ENCODE measurements at places on chromosomes 11 and 22. TPM values are rescaled to one million over a fixed set of nuclear protein-coding genes. Genes with fewer than 3 reads are reported as not detected.

GRCh38 chr22:36770513-36771231, 5.2 kb downstream of the IFT27 start:
- DNase-seq: no peak
- no peak overlapping the region for H3K27ac ChIP-seq
- H3K36me3 ChIP-seq: peaks cover 5% of the 10 kb centered on the region
- no peak overlapping the region for H3K4me3 ChIP-seq
- peaks cover 21% of the 10 kb centered on the region for H3K4me1 ChIP-seq

KDM4E gene
- 1.1 TPM for total RNA-seq

TPBGL gene
- total RNA-seq: 2.3 TPM

VWCE gene
- 27.3 TPM for total RNA-seq

DNA sequence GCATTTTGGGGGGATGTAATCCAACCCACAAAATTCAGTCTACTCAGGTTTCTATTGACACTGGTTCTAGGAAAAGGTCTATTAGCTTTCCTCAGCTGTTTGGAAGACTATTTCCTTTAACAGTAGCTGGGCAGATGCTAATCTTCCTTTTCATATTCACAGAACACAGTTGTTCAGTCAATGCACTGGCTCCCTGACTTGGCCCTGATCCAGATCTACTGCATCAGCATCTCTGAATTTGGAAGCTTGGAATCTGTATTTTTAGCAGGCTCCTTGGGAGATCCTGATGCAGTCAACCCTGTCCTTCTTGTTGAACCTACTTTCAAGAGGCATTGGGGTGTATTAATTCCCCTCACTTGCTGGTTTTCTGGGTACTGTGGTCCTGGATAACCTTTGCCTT, 6.3 kb downstream of the HTATIP2 start:
- H3K4me1 ChIP-seq: peaks cover 3% of the 10 kb centered on the region
- H3K27me3 ChIP-seq: no peaks in the 10 kb centered on the region
- H3K27ac ChIP-seq: no peak overlapping the region
- no peak overlapping the region for H3K4me3 ChIP-seq

- no peaks in the 10 kb centered on the region for H3K4me1 ChIP-seq
- no peak for DNase-seq
- H3K27ac ChIP-seq: no peak overlapping the region
- H3K27me3 ChIP-seq: peaks cover 6% of the 10 kb centered on the region
- no peak overlapping the region for H3K4me3 ChIP-seq
Measured at GRCh38 chr11:4087551-4087950, 7.0 kb upstream of the RRM1 start.

GRCh38 chr11:71339396-71339881, 87.1 kb upstream of the SHANK2 start:
- no peak for DNase-seq
- no peak overlapping the region for H3K4me3 ChIP-seq
- no peak overlapping the region for H3K27ac ChIP-seq
- H3K27me3 ChIP-seq: peaks cover 9% of the 10 kb centered on the region

IRAG1 gene
- 4.2 TPM for total RNA-seq

PATE4 gene
- total RNA-seq: not detected

DNA sequence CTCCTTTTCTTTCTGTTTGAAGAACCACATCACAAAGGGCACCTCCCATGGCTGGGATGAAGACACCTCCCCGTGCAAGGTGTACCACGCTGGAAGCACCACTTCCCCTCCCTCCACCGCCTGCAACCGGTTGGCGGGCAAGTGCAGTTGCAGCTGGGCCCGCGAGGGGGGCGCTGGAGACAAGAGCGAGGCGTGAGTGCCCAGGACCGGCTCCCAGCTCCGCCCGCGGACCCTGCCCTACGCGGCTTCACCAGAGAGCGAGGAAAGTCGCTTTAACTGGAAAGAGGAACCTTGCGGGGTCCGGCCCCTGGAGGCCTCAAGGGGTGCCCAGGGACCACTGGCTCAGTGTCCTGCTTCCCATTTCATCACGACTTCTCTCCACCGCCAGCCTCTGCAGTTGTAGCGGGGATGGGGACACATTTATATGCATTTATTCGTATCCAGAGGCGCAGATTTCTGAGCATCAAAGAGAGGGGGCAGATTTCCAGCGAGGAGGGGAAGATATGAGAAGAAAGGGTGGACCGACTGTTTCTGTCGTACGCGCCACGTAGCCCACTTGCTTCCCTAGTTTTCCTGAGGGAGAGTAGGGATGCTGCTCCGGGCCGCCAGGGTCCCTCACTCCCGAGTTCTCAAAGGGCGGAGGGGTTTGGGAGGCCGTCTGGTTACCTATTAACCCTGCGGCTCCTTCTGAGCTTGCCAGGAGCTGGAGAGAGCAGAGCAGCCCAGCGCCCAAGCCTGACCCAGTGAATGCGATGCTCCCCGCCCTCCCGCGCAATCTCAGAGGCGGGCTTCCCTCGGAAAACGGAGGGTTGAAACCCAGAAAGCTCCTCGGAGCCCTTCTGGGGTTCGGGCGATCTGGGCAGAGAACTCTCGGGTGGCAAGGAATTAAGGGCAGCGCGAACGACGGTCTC, 3.5 kb downstream of the ESAM start:
- H3K27ac ChIP-seq: no peak overlapping the region
- H3K27me3 ChIP-seq: peaks cover 52% of the 10 kb centered on the region
- DNase-seq: peak; percentile 89
- peak overlapping the region; percentile 91 for H3K4me3 ChIP-seq

GRCh38 chr11:121340032-121340580, 47.5 kb downstream of the SC5D start:
- H3K36me3 ChIP-seq: no peaks in the 10 kb centered on the region
- no peaks in the 10 kb centered on the region for H3K27me3 ChIP-seq
- H3K4me3 ChIP-seq: no peak overlapping the region
- no peaks in the 10 kb centered on the region for H3K4me1 ChIP-seq
- no peak overlapping the region for H3K27ac ChIP-seq
- no peak for DNase-seq

DNA sequence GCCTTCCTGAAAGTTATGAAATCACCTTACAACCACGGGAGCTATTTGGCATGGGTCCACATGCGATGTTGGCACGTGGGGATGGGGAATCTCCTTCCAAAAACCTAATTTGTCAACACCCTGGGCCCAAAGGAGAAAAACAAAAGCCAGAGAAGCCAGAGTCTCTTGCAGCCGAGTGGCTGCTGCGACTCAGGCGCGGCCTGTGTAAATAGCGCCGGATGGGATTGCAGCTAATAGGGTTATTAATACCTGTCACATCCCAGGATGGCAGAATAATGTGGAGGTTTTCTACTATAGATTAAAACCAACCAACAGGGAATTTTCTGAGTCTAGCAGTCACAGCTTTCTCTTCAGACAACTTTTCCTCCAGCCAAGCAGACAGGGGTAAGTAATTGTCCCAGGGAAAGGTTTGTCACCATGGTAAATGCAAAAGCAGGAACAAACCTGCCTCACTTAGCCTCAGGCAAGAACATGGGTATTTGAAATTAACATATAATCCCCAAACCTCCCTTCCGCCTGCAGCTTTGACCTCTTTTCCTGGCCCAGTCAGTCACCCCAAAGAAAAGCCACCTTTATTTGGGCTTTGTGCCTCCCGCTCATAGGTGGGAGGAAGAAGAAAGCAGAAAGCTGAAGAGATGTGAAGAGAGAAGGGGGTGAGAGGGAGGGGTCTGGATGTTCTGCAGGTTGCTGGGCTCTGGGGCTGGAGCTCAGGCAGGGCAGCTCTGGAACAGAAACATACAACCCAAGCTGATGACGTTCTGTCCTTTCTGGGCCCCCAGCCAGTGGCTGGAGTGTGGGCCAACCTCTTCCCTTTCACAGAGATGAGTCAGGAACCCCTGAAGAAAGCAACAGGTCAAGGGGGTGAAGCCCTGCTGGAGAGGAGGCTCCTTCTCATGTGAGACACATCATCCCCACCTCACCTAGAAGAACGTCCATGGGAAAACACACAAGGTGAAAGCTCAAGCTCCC, 376.5 kb downstream of the NXPE2 start:
- H3K27ac ChIP-seq: no peak overlapping the region
- H3K36me3 ChIP-seq: peaks cover 25% of the 10 kb centered on the region
- H3K4me1 ChIP-seq: peaks cover 17% of the 10 kb centered on the region
- H3K4me3 ChIP-seq: no peak overlapping the region
- no peaks in the 10 kb centered on the region for H3K27me3 ChIP-seq

DNA sequence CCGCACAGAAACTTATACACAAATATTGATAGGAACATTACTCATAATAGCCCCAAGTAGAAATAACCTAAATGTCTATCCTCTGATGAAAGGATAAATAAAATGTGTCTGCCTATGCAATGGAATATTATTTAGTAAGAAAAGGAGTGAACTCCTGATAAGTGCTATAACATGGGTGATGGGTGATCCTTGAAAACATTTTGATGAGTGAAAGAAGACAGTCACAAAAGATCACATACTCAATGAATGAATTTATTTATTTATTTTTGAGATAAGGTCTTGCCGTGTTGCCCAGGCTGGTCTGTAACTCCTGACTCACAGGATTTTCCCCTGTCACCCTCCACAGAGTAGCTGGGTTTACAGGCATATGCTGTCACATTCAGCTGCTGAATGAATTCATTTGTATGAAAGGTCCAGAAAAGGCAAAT, 17.3 kb downstream of the RNF121 start:
- no peaks in the 10 kb centered on the region for H3K36me3 ChIP-seq
- no peak overlapping the region for H3K27ac ChIP-seq
- H3K27me3 ChIP-seq: no peaks in the 10 kb centered on the region
- H3K4me3 ChIP-seq: no peak overlapping the region
- H3K4me1 ChIP-seq: peaks cover 15% of the 10 kb centered on the region
